ENCODE measurements at places on chromosomes 1 and 21. TPM values are rescaled to one million over a fixed set of nuclear protein-coding genes. Genes with fewer than 3 reads are reported as not detected.

ACOT11 gene
- 0.84 TPM for total RNA-seq

BLACAT1 gene
- not detected for total RNA-seq

IFNLR1 gene
- total RNA-seq, result 2.2 TPM

CDA gene
- total RNA-seq, result 0.42 TPM

ADARB1 gene
- total RNA-seq, result 7.8 TPM

PYHIN1 gene
- 0.61 TPM for total RNA-seq

CAPN8 gene
- total RNA-seq, result not detected

CD53 gene
- total RNA-seq, result 25.1 TPM

AADACL3 gene
- total RNA-seq, result not detected

FCGR3B gene
- 9.2 TPM for total RNA-seq

SLC25A34 gene
- 0.79 TPM for total RNA-seq

All from liver (tissue), 10 donors.